ENCODE measurements at places on chromosomes 13 and 19.

DNA sequence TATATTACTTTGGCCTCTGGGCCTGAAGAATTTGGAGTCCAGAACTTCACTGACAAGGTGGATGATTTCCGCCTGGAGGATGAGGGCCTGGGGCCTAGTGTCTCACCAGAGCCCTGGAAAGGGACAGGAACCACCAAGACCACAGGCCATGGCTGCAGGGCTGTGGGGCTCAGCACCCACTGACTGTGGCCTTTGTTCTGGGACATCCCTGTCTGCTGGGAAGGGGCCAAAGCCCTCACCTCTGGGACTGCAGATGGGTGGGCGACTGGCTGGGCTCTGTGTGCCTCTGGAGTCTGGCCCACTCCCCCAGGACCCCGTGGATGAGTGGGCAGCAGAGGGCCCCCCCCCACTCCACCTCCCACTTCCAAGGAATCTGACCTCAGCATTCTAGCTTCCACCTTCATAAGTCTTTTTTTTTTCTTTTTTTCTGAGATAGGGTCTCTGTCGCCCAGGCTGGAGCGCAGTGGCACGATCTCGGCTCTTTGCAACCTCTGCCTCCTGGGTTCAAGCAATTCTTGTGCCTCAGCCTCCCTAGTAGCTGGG is 20.3 kb downstream of the CHST8 start:
- no peak for DNase-seq

- DNase-seq = no peak
These were observed 2.0 kb downstream of the UHRF1 start for GRCh38 chr19:4911314-4911713.

- no peak for DNase-seq
These were observed 2724.7 kb downstream of the PCDH9 start for GRCh38 chr13:64505336-64505910.

GRCh38 chr13:94666065-94666464 is 46.3 kb downstream of the SOX21 start:
- no peak for DNase-seq
